Naive thymus-derived CD8-positive, alpha-beta T cell (primary cell): ENCODE measurements at places on chromosomes 7 and 10. TPM values are rescaled to one million over a fixed set of nuclear protein-coding genes. Genes with fewer than 3 reads are reported as not detected.

The PRLHR gene
- not detected for total RNA-seq

The STOX1 gene
- total RNA-seq, result 0.52 TPM

- no peak overlapping the region for H3K27ac ChIP-seq
- H3K4me1 ChIP-seq, result peaks cover 3% of the 10 kb centered on the region
- H3K27me3 ChIP-seq, result peaks cover 11% of the 10 kb centered on the region
- no peak for DNase-seq
- no peaks in the 10 kb centered on the region for H3K36me3 ChIP-seq
Measured at GRCh38 chr7:148436571-148436970, 154.0 kb upstream of the C7orf33 start.

DNA sequence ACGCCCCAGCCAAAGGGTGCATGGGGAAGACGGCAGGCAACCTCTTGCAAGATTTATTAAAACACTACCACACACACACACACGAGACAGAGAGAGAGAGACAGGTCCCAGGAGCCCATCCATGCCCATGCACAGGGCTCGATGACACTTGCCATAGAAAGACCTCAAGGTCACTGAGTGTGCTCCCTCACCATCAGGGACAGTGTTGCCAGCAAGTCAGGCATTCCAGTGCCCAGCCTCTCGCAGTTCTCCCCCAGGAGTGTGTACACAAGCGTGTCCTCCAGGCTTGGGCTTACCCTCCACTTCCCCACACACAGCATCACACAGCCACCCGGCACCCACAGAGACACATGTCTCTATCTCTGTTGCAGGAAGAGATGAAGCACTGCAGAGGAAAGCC lies 46.8 kb upstream of the SLF2 start:
- H3K27ac ChIP-seq, result no peak overlapping the region
- DNase-seq, result no peak
- H3K4me3 ChIP-seq, result no peak overlapping the region
- peaks cover 51% of the 10 kb centered on the region for H3K27me3 ChIP-seq
- no peaks in the 10 kb centered on the region for H3K36me3 ChIP-seq
- H3K4me1 ChIP-seq, result peaks cover 4% of the 10 kb centered on the region
